ENCODE measurements at places on chromosomes 1 and 21. TPM values are rescaled to one million over a fixed set of nuclear protein-coding genes. Genes with fewer than 3 reads are reported as not detected.

DNA sequence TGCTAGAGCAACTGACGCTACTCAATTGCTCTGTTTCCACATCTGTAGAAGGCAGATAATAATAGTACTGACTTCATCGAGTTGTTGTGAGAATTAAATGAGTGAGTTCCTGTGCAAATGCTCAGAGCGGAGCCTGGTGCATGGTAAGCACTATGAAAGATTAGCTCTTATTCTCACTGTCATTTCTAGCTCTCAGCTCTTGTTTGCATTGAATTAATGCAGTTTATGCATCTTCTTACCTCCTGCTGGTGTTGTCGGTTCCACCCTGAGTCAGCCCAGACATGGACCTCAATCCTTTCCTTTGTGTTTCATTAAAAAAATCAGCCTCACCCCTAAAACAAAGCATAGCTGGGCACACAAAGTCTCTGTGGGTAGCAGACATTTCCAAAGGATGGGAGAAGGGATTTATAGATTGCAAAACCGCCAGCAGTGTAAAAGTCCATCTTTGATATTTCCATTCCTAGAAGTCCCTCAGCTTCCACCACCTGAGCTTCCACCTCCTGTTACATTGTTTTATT is 254.4 kb upstream of the CSF3R start:
- DNase-seq: no peak

GRCh38 chr1:228276174-228276831 is 68.5 kb downstream of the OBSCN start:
- DNase-seq: no peak

DNA sequence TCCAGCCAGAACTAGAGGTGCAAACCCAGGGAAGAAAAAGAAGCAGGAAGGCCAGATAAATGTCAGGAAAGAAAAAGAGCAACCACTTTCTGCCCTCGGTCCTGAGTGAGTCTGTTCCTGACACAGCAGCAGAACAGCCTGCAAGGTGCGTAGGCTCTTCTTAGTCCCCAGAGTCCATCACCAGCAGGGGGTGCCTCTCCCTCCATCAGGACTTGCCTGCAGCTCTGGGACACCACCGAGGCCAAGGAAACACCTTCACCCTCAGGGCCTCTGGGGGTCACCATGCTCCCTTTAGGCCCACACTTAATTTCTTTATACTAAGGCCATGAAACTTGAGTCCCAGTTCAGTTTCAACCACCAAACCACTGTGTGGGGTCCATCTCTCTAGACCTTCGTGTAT is 43.7 kb upstream of the NFASC start:
- no peak for DNase-seq

DNA sequence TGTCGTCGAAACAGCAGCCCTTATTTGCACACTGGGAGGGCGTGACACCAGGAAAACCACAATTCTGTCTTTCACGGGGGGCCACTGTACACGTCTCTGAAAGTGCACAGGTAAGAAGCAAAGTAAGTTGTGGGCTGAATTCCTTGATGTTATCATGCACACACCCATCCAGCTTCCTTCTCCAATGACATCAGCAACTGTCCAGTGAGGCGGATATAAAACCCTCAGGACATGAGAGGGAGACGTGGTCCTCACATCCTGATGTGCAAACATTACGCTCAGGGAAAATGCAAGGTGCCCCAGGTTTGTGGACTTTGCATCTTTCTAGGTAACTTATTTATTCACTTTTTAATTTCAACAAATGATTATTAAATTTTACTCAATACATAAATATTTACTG is 3.0 kb downstream of the TFF1 start:
- DNase-seq: no peak

The DIPK1A gene
- total RNA-seq: 8.2 TPM

The CLDN17 gene
- total RNA-seq: not detected

GRCh38 chr1:35264871-35265270 is 3.6 kb upstream of the ZMYM4 start:
- peak; percentile 11 for DNase-seq

The RNU1-1 gene
- under 0.01 TPM for total RNA-seq

DNA sequence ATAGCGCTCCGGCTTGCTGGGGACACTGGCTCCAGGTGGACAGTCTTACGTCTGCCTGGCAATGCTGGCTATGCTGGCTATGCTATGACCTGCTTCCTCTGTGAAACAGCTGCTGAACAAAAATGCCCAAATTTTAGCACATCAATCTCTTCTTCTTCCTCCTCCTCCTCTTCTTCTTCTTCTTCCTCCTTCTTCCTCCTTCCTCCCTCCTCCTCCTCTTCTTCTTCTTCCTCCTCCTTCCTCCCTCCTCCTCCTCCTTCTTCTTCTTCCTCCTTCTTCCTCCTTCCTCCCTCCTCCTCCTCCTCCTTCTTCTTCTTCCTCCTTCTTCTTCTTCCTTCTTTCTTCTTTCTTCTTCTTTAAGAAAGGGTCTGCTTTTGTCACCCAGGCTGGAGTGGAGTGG is 401.3 kb downstream of the KIF26B start:
- no peak for DNase-seq

DNA sequence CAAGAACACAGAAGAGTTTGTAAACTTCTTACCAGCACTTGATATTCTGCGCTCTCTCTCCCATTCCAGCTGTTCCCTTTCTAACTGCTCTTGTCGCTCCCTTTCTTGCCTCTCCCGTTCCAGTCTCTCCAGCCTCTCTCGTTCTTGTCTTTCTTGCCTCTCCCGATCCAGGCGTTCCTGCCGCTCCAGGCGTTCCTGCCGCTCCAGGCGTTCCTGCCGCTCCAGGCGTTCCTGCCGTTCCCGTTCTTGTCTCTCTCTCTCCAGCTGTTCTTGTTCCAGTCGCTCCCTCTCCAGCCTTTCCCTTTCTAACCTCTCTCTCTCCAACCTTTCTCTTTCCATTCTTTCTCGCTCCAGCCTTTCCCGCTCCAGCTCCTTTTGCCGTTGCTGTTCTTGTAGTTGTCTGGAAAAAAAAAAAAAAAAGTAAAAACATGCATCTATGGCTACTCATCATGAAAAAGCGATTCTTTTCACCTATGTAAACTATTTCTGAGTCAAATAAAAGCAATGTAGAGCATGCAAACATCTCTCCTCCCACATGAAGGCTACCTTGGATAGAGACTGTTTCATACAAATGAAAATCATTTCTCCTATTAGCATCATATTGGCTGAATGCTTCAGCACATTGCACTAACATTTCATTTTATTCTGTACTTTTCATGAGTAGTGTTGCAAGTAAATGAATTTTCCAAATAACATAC is 91.5 kb upstream of the LBR start:
- peak; percentile 9 for DNase-seq

GRCh38 chr1:88658419-88658818 is 25.7 kb upstream of the PKN2 start:
- no peak for DNase-seq

The LCE1E gene
- total RNA-seq: not detected

DNA sequence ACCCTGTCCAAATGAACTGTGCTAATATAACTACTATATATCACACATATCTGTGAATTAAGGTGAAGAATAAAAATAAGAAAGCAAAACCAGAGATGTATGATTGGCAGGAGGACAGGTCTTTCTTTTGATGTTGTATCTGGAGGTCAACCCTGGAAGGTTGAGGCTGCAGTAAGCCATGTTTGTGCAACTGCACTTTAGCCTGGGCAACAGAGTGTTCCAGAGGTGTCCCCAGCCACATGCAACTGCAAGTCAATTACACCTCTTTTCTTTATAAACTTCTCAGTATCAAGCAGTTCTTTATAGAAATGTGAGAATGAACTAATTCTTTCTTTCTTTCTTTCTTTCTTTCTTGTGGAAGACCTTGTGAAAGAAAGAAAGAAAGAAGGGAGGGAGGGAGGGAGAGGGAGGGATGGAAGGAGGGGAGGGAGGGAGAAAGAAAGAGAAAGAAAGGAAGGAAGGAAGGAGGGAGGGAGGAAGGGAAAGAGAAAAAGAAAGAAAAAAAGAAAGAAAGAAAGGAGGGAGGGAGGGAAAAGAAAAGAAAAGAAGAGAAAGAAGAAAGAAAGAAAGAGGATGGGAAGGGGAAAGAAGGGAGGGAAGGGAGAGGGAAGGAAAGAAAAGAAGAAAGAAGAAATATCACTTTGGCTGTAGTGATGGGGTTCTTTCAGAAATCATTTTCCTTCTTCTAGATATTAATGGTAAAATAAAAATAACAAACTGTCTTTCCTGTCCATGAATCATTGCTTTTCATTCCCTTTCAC is 54.0 kb upstream of the S1PR1 start:
- no peak for DNase-seq

The OLFM3 gene
- not detected for total RNA-seq

DNA sequence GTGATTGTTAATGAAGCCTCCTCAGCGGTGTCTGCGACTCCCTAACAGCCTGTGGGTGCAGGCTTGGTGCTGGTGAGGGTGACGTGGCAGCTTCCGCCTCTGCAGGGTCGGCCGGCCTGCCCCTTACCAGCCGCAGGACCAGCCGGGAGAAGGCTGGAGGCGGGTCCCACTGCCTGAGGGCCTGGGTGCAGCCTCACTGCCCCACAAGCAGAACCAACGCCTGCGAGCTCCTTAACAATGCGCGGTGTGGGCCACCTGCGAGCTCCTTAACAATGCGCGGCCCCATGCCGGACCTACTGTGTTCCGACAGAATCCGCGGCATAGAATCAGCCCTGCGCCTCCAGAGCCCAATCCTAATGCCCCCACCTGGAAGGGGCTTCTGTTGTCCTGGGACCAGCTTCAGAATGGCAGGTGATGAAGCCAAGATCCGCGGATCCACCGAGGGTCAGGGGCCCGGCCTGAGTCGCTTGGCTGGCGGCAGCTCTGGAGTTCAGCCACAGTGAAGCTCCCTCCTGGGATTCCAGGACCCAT is 54.4 kb upstream of the AJAP1 start:
- DNase-seq: no peak

The CNIH3 gene
- 15.7 TPM for total RNA-seq

- no peak for DNase-seq
Observed at GRCh38 chr1:34129630-34130029, 35.4 kb downstream of the CSMD2 start.

GRCh38 chr1:230246551-230246950 is 179.5 kb downstream of the GALNT2 start:
- DNase-seq: no peak

The ADAMTS5 gene
- 3.9 TPM for total RNA-seq

DNA sequence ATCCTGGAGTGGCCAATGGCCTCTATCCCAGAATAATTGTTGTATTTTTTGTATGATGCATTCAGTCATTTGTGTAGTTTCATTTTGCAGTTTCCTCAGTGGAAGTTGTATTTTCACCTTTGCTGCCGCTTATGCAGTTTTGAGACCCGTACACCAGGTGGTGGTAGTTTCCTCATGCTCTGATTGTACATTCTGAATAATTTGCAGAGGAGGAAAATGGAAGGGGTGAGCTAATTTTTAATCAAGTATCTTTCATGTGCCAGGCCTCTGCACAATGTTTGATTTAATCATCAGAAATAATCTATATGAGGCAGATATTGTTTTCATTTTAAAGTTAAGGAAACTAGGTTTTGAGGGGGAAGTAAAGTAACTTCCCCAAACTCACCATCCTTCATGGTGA is 29.5 kb downstream of the HLX start:
- no peak for DNase-seq

GRCh38 chr1:207331354-207332313 is 10.2 kb downstream of the CD55 start:
- no peak for DNase-seq

DNA sequence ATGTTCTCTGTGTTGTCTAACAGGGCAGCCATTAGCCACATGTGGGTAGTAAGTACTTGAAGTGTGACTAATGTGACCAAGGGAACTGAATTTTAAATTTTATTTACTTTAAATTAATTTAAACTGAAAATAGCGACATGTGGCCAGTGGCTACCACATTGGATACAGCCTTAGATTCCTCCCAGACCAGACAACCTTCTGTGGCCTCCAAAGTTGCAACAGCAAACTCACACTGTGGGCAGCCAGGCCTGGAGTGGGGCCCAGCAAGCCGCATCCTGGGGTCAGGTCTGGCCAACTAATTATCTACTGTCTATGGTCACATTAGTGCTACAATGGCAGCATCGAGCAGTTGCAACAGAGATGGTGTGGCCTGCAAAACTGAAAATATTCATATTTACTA is 11.7 kb downstream of the EIF2D start:
- DNase-seq: peak; percentile 64

- no peak for DNase-seq
Observed at GRCh38 chr1:61420909-61421835, 303.8 kb downstream of the TM2D1 start.

DNA sequence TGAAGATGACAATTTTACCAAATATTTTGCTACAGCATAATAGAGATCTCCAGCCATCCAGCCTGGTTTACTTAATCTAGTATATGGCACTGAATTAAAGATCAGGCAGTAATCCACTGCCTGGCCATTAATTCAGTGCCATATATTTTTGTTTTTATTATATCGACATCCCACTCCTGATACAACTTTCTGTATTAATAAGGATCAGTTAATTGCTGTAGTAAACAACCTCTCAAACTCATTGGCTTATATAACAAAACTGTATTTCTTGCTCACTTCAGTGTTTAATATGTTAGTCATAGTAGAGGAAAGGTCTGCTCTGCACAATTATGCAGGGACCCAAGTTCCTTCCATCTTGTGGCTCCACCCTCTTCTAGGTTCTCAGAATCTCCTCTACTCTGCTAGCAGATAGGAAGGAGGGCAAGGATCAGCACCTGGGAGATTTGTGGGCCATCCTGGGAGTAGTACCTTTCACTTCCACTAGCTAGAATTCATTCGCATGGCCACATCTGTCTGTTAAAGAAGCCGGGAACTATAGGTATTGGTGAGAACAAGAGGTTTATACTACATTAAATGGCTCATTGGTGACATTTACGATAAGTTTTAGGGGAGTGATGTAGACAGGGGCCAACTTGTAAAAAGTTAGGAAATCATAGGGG is 3.6 kb upstream of the ZDHHC18 start:
- DNase-seq: no peak

The FAM3B gene
- total RNA-seq: not detected

The DENND2C gene
- total RNA-seq: 1.3 TPM

DNA sequence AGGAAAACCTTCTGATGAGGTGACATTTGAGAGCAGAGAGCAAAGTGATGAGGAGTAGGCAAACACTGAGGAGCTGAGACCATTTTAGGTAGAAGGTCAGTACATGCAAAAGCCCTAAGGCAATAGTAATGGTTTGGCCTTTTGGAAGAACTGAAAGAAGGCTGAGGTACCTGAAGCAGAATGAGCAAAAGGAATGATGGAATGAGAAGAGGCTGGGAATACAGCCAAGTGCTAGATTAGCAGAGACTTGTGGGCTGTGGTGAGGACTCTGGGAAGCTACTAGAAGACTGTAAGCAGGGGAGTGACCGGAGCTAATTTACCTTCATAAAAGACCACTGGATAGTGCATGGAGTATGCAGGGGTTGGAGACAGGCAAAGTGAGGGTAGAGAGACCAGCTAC is 77.9 kb downstream of the GFI1 start:
- peak; percentile 85 for DNase-seq

The PRAMEF6 gene
- not detected for total RNA-seq

The OR2T2 gene
- not detected for total RNA-seq

- no peak for DNase-seq
Observed at GRCh38 chr1:244954359-244954758, 90.0 kb upstream of the HNRNPU start.

The INAVA gene
- not detected for total RNA-seq

- peak; percentile 75 for DNase-seq
Observed at GRCh38 chr1:108200687-108201051, 526 bp upstream of the SLC25A24 start.

Measured in fibroblast of lung (primary cell).